Cortex of kidney (tissue), 1 donor: ENCODE measurements at places on chromosomes 5 and 9.

- DNase-seq = no peak
These were observed 24.3 kb upstream of the F2R start for GRCh38 chr5:76691467-76692273.

GRCh38 chr9:124040935-124041816, 29.6 kb downstream of the LHX2 start:
- no peak for DNase-seq

DNA sequence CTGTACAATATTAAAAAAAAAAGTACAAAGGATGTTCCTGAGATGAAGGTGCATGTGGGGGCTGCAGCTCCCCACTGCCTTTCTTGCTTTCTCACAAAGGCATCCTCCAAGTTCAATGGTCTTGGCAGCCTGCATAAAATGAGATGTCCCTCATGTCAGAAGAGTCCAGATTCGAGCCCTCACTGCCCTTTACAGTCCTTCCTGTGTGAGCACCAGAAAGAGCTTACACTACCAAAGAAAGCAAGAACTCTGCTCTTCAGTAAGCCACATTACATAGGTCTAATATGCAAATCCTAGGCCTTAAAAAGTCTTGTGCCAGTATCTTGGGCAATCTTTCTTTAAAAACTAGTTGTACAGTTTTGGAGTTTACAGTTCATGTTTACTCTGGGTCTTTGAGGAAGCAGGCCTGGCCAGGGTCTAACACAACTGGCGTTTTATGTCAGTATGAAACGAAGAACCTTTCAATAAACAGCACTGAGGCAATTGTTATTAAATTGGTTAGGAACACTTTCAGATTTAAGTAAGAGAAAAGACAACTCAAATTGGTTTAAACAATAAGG, 36.0 kb downstream of the CSF2 start:
- no peak for DNase-seq

GRCh38 chr5:111585946-111586345, 73.6 kb upstream of the STARD4 start:
- DNase-seq = no peak

DNA sequence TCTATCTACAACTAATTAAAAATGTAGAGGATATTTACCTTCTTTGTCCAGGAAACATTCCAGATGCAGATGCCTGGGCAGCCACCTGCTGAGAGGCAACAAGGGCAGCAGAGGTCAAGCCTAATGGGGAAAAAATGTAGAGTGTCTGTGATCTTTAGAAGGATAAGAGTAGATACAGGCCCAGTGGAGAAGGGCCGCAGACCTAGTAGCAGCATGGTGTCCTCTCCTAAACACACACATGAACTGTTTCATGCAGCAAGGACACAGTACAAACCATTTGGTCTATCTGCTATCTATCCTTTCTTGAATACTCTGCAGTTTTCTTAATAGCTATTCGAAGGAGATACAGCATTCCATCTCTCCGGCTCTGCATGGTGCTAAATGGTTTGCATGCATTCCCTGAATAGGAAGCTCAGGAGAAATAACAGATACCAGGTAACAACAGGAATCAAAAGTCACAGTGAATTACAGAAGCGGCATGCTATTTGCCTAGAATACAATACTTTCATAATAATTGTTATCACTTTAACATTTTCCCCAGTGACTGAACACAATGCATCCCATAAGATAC, 107.3 kb downstream of the ZNF608 start:
- DNase-seq = no peak
